SK-N-SH (cell line): ENCODE measurements at places on chromosomes 13 and 19. TPM values are rescaled to one million over a fixed set of nuclear protein-coding genes. Genes with fewer than 3 reads are reported as not detected.

Gene LGALS14
- polyA plus RNA-seq: not detected in 2 replicates

Gene CEACAM16
- polyA plus RNA-seq: not detected in 2 replicates

Gene PIH1D1
- polyA plus RNA-seq: 145 and 157 TPM in 2 replicates

Gene TLE6
- 2.6 and 3.3 TPM in 2 replicates for polyA plus RNA-seq

GRCh38 chr13:36131222-36131930 is at the start of gene DCLK1:
DCLK1 (minus strand) TSS chr13:36131382.
- peak; percentile 80 for DNase-seq

DNA sequence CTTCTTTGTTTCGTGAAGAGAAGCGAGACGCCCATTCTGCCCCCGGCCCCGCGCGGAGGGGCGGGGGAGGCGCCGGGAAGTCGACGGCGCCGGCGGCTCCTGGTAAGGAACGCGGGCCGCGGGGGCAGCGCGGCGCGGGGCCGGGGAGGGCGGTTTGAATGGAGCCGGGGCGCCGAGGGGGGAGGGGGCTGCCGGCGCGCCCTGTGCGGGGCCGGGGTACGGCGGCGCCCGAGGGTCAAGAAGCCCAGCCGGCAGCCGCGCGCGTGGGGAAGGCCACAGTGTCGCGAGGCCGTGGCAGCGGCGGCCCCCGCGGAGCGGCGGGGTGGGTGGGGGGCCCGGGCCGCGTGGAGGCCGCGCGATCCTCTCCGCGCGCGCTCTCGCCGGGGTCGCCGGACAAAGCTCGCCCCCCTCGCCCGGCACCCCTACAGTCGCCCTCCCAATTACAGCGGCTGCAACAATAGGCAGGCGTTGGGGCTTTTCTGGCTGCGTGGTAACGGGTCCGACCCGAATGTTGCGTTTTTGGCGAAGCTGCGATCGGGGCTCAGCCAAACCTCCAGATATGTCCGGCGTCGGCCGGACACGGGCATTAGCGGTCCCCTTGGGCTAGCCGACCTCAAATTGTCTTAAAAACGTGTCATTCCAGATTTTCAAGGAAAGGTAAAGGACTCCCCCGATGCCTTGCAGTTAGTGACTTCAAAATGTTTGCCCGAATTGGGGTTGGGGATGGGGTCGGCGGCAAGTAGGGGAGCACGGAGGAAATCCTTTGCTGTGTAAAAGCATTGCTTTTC is 437 bp downstream of the SMARCA4 start:
- DNase-seq: peak; percentile 90

DNA sequence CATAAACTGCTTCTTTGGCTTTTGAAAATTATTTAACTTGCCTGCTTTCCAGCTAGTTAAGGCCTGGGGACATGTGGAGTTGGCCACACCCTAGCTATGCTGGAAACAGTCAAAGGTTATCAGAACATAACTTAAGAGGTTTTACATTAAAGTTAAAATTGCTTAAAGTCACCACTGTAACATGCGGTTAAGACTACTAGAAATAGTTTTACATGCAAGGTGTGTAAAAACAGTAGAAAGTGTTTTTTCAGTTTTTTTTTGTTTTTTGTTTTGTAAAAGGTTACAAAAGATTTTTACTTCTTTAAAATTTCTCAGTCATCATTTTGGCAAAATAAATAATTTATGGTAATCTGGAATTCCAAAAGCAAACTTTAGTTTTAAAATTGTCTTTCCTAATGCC is 763.1 kb downstream of the UQCRFS1 start:
- no peak for DNase-seq

DNA sequence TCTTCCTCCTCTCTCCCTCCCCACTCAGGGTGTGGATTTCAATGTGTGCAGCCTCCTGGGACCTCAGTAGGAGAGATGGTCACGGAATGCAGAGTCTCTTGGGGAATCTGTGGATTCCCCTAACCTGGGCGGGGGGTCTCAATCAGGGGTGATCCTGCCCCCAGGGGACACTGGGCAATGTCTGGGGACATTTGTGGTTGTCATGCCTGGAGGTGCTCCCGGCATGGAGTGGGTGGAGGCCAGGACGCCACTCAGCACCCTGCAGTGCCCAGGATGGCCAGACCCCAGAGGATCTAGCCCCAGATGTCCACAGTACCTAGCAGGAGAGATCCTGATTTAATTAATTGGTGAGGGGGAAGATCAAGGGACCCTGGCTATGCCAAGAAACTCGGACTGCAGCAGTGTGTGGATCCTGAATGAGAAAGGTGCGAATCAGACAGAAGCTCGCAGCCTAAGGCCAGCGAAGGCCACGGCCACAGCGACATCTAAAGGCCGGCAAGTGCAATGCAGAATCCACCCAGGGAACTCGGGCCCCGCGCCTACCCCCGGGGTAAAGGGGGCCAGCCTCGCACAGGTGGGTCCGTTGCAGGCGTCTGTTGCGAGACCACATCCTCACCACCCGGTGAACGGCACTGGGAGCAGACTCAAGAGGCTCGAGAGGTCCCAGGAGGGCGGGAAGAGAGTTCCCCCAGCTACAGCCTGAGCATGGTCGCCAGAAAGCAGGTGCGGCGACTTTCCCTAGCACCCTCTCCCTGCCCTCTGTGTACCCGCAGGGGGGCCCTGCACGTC is 88.8 kb downstream of the GNG7 start:
- DNase-seq: peak; percentile 78

- no peak for DNase-seq
Observed at GRCh38 chr13:38849315-38849714, 141.3 kb downstream of the STOML3 start.

DNA sequence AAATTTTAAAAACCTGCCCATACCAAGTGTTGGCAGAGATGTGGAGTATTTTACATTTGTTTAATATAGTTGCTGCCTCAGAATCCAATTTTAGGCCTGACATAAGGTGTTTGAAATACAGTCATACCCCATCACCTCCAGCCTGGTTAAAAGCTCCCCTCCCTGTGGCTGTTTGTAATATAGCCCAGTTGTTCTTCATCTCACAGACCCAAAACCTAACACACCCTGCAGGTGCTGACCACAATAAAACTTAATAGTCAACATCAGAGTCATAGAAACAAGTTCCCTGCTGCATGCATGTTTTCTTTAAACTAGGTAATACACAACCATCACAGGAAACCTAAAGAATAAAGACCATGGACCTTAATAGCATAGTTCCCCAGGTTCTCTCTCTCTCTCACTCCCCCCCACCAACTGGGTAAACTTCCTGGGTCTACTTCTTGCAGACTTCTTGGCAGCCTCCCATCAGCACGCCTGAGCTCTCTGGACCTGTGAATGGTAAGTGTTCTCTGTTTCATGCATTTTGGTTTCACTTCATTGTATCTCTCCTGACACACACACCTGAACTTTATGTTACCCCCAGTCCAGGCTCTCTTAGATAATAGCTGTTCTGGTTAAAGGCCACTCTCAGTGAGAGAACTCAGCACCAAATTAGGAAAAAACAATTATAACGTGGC is 1369.9 kb downstream of the EFNB2 start:
- no peak for DNase-seq

DNA sequence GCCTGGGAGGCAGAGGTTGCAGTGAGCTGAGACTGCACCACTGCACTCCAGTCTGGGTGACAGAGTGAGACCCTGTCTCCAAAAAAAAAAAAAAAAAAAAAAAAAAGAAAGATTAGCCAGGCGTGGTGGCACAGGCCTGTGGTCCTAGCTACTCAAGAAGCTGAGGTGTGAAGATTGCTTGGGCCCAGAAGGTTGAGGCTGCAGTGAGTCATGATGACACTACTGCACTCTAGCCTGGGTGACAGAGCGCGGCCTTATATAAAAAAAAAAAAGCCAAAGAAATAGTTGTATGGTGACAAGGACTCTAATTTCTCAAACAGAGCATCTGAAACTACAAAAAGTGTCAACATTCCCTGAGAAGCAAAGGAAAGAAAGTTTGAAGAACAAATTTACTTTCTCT is 3.4 kb downstream of the PBX4 start:
- DNase-seq: no peak

DNA sequence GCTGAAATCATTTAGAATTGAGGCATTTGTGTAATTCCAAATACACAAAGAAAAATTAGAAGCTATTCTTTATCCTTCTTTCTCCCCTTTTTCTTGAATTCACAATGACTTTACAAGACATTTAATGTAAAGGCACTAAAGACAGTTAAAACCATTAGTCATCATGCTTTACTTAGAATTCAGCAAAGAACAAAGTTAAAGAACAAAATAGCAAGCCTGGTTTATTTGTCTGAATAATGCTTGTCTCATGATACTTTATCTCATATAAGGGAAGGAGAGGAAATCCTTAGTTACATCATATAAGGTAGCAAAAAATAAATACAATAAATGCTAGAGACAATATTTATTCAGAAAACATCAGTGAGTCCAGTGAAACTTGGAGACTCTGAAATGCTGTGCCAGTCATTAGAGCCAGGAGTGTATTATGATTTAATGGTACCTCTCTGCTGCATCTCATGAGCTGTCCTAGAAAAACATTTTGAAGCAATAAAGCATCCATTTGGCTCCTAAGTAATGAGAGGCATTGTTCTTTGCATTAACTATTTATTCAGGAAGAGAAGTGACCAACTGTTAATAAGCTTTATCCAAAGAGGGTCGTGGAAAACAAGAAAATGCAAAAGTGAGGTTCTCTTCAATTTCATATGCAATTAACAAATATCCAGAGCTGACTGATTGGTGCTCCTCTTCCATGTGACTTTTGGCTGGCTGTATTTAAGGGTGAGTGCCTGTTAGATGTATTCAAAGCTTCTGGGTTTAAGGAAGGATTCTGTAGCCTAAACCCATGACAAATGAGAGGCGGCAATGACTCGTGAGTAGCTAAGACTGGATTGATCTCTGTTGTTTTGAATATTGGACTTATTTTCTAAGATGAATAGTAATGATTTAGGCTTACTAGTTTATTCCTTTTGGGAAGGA is 105.0 kb downstream of the DGKH start:
- no peak for DNase-seq

GRCh38 chr13:29456419-29456818 is 139.1 kb downstream of the SLC7A1 start:
- DNase-seq: no peak

DNA sequence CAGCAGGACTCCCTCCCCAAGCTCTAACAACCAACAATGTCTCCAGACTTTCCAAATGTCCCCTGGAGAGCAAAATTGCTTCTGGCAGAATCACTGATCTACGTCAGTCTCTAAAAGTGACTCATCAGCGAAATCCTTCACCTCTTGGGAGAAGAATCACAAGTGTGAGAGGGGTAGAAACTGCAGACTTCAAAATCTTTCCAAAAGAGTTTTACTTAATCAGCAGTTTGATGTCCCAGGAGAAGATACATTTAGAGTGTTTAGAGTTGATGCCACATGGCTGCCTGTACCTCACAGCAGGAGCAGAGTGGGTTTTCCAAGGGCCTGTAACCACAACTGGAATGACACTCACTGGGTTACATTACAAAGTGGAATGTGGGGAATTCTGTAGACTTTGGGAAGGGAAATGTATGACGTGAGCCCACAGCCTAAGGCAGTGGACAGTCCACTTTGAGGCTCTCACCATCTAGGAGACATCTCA is 6.2 kb upstream of the CEACAM5 start:
- no peak for DNase-seq

DNA sequence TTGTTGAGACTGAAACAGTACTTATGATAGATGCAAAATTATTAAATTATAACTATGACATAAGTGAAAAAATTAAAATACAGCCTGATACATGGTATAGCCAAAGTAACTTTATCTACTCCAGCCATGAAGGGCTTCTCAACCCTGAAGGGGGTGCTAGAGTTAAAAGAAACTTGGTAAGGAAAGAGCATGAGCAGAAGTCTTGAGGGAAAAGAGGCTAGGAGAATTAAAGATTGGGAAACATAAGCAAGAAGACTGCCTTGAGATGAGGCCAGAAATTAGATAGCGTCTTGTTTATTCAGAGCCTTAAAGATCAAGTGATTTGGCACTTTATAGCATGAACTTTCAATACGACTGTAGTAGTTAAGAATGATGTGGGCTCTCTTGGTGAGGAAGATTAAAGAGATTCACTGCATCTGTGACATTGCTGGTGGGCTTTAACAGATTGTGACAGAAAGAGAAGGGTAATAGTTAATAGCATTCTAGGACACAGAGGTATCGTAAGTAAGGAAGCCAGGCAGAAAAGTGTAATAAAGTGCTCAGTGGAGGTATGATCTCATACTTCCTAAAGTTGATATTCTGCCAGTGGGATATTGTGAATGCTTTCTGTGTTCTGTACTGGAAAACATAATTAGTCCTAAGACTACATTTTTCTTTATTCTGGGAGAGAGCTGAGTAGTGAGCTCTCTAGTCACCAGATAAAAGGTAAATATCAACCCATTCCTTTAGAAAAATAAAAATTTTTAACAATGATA is 385.4 kb upstream of the PRR20A start:
- no peak for DNase-seq

DNA sequence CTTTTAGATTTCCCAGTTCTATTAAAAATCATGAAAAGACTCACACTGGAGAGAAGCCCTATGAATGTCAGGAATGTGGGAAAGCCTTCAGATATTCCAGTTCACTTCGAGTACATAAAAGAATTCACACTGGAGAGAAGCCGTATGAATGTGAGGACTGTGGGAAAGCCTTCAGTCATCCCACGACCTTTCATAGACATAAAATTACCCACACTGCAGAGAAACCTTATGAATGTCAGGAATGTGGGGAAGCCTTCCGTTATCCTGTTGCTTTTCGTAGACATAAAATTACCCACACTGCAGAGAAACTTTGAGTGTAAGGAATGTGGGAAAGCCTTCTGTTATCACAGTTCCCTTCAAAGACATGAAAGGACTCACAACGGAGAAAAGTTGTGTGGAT is 55.2 kb downstream of the ZNF627 start:
- no peak for DNase-seq

DNA sequence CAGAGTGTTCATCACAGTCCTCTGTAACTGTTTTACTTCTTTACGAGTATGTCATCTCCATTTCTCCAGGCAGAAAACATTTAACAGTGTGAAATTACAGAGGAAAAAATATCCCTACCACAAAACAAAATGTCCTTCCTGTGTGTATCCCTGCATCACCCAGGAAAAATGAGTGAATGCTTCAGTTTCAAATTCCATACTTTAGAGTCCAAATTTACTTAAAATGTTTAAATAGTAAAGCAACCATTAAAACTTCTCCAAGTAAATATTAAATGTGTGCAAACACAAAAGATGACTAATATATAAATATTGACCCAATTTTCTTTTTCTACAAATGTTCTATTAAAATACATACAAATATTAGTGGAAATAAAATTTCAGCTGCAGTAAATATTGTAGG is 1016.6 kb upstream of the PCDH20 start:
- no peak for DNase-seq

DNA sequence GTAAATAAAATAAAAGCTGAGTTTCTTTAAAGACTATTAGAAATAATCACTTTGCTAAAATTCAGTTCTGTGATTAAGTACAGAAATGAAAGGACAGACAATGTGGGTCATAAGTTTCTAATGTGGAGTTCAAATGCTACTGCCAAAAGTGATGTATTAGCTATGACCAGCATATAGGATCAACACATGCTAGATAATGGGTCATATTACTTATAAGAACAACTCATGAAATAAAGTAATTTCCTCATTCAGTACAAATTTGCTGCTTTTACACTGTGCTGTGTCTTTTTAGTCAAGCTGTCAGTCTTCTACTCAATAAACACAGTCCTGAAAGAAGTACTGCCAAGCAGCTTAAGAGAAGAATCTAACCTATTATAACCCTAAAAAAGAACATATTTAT is 135.2 kb downstream of the VWA8 start:
- DNase-seq: no peak

DNA sequence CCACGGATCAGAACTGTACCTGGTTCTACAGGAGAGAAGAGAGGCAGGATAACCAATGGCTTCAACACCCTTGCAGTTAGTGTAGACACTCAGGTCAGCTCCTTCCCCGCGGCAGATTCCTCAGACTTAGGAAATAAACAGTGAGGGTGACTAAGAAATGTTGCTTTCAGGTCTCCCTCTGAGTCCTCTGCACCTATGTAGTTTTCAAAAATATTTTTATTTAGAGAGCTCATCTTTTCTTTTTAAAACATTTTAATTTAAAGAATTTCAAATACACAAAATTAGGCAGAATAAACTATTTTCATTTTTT is 195.2 kb downstream of the KLF12 start:
- DNase-seq: no peak
